ENCODE measurements at places on chromosomes 6 and 20.

DNA sequence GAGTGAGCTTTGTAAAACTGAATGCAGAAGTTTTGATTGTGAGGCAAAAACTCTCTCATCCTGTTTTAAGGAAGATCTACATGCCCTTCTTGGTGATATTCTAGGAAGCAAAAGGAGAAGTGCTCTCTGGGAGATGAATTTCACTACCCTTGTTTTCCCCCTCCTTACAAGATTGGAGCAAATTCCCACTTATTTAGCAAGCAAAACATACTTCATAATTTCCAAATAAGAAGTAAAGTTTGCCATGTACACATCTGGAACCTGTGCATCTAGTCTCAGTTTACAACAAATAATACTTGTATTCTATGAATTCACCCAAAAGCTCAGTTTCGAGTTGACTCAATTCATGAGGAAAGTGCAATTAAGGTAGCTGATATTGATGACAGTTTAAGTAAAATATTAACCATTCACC is 27.6 kb upstream of the IFNGR1 start:
- DNase-seq = no peak

GRCh38 chr6:75403563-75404080 is 90.0 kb downstream of the FILIP1 start:
- DNase-seq = no peak

GRCh38 chr6:91816335-91816734 is 1229.5 kb upstream of the MAP3K7 start:
- DNase-seq = no peak

GRCh38 chr6:7909323-7910276 is 988 bp downstream of the TXNDC5 start:
- DNase-seq = peak; percentile 0

Data from DMS79 treated with DMSO at 0.1 percent for 48 hours (cell line).